ENCODE measurements at places on chromosomes 1 and 21.

GRCh38 chr1:103517380-103518047 is 8.0 kb upstream of the RNPC3 start:
- DNase-seq = no peak

DNA sequence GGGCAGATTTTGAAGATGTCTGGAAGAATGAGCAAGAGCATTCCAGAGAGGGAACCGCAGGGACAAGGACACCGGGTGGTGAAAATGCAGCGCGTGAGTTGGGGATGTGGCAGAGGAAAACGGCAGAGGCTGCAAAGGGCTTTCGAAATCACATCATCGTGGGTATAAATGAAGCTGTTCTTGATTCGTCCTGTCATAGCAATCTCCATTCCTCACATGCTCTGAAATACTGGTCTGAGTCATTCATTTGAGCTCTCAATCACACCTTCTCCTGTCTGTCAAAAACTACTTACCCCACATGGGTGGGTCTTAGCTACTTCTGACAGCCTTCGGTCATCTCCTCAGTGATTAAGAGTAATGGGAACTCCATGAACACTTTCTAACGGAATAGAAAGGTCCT is 81.5 kb downstream of the ERG start:
- DNase-seq = no peak

DNA sequence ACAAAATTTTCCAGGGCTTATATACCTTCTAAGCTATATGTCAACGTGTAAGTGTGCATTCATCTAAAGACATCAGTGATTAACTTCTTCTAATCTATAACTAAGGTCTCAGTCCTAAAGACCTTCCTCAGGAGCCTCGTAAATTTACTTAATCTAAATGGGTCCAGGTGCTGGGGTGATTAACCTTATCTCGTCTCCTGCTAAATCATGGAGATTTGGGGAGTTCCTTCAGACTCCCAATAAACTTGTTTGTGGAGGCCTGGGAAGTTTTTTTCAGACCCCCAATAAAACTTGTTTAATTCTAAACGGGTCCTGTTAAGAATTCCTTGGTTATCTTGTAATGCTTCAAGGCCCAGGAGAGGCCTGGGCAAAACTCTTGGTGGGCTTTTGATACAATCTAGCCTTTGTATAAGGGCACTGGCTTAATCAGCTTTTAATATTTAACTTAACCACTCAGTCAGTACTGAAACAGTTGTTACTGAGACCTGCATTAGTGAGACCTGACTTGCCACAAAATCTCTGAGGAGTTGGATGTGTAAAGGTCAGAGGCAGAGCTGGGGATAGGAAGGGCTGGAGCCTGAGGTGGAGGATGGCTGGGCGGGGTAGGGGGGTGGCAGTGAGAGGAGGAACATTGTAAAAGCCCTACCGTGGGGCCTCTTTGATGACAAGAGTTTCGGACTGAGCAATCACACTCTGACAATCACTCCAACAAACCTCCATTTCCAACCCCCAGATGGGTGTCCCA is 6.2 kb upstream of the HMGCS2 start:
- no peak for DNase-seq

GRCh38 chr1:30665216-30666010 is 58.0 kb downstream of the MATN1 start:
- DNase-seq = no peak

Measured in epithelial cell of prostate (primary cell).